T follicular helper cell (primary cell): ENCODE measurements at places on chromosomes 1 and 21.

- no peak for DNase-seq
These were observed 308.5 kb upstream of the ADAMTS5 start for GRCh38 chr21:27275294-27275927.

DNA sequence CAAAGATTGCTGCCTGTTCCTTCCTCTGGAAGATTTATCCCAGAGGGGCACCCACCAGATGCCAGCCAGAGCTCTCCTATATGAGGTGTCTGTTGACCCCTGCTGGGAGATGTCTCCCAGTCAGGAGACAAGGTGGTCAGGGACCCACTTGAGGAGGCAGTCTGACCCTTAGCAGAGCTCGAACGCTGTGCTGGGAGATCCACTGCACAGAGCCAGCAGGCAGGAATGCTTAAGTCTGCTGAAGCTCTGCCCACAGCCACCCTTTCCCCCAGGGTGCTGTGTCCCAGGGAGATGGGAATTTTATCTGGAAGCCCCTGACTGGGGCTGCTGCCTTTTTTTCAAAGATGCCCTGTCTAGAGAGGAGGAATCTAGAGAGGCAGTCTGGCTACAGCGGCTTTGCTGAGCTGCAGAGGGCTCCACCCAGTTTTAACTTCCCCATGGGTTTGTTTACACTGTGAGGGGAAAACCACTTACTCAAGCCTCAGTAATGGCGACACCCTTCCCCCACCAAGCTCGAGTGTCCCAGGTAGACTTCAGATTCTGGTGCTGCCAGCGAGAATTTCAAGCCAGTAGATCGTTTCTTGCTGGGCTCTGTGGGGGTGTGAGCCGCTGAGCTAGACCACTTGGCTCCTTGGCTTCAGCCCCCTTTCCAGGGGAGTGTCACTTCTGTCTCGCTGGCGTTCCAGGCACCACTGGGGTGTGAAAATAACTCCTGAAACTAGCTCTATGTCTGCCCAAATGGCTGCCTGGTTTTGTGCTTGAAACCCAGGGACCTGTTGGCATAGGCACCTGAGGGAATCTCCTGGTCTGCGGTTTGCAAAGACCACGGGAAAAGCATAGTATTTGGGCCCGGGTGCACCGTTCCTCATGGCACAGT lies 51.1 kb upstream of the PDC start:
- no peak for DNase-seq

- no peak for DNase-seq
These were observed 37.8 kb downstream of the FRRS1 start for GRCh38 chr1:99728494-99729235.

- no peak for DNase-seq
These were observed 46.5 kb upstream of the CDC7 start for GRCh38 chr1:91454136-91454535.

- DNase-seq = peak; percentile 26
These were observed 8.6 kb upstream of the ACTRT2 start for GRCh38 chr1:3012456-3013291.

DNA sequence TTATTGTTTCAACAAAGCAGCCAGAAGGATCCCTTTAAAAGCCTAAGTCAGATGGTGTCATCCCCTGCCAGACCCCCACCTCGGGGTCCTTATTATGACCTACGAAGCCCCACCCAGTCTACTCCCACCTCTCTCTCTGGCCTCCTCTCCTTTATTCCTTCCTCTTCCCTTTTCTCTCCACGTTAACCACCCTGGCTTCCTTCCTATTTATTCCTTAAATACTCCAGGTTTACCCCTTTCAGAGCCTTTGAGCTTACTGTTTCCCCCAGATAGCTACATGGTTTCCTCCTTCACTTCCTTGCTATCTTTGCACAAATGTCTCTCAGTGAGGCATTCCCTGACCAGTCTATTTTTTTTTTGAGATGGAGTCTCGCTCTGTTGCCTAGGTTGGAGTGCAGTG lies 12.0 kb upstream of the SLC9A1 start:
- no peak for DNase-seq

DNA sequence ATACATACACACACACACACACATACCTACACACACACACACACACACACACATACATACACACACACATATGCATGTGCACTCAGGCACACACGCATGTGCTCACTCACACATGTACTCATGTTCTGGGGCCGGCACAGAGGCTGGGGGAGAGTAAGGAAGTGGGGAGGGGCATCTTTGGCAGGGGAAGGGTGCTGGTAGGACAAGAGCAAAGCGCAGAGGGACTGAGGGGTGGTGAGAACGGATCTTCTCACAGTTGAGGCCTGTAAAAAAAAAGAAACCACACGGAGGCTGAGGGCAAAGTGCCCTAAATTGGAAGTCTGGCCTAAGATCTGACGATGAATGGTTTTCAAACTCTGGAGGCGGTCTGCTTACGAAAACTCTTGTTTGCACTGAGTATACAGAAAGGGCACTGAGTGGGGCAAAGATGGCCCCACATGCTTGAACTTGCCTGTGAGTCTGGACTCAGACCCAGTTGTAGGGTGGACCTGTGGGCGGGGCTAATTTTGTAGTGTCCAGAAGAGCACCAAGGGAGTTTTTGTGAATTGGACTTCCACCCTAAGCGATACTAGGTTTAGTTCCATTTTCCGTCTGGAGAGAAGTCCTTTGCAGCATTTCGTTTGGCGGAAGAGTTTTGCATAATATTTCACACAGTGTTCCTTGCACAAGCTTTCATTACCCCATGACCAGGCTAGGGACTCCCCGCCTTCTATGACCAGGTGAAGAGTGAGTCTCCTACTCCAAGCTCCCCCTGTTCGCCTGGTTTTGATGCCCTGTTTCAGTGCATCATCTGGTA lies 79.3 kb upstream of the LYST start:
- no peak for DNase-seq

- peak; percentile 42 for DNase-seq
These were observed 683 bp downstream of the LRRC8D start for GRCh38 chr1:89821322-89822108.

GRCh38 chr1:46333300-46334029 lies 7.1 kb upstream of the NSUN4 start:
- no peak for DNase-seq

GRCh38 chr1:100073531-100073930 lies 59.2 kb downstream of the SASS6 start:
- no peak for DNase-seq
